ENCODE measurements at places on chromosomes 3 and 15. TPM values are rescaled to one million over a fixed set of nuclear protein-coding genes. Genes with fewer than 3 reads are reported as not detected.

CLEC3B gene
- total RNA-seq = 57.1 TPM

PLSCR2 gene
- not detected for total RNA-seq

ADAMTS17 gene
- total RNA-seq = 12.4 TPM

MYL3 gene
- total RNA-seq = 33.1 TPM

CYP11A1 gene
- 0.21 TPM for total RNA-seq

DPPA4 gene
- total RNA-seq = 1.7 TPM

AKAP13 gene
- total RNA-seq = 192 TPM

CPEB1 gene
- 1.1 TPM for total RNA-seq
